Melanocyte of skin (primary cell): ENCODE measurements at places on chromosomes 11 and 22. TPM values are rescaled to one million over a fixed set of nuclear protein-coding genes. Genes with fewer than 3 reads are reported as not detected.

The SLC7A4 gene
- 2.2 and 2.8 TPM in 2 replicates for total RNA-seq

The OR52A5 gene
- not detected in 2 replicates for total RNA-seq

The MPEG1 gene
- not detected in 2 replicates for total RNA-seq

The NAALAD2 gene
- total RNA-seq: 0.67 and 0.77 TPM in 2 replicates

The SSTR3 gene
- not detected in 2 replicates for total RNA-seq

The EPS8L2 gene
- total RNA-seq: 26.3 and 28.7 TPM in 2 replicates

The TEX12 gene
- total RNA-seq: 0.34 TPM in 1 of 2 replicates, not detected in the other

The OR51E1 gene
- total RNA-seq: not detected in 2 replicates

The MS4A3 gene
- total RNA-seq: not detected in 2 replicates

The MICALL1 gene
- total RNA-seq: 24.8 and 30.9 TPM in 2 replicates

The ROBO4 gene
- total RNA-seq: not detected in 2 replicates

The STK33 gene
- total RNA-seq: 0.33 and 1.1 TPM in 2 replicates

The RPS6KA4 gene
- total RNA-seq: 50.2 and 60.0 TPM in 2 replicates

The CCDC73 gene
- under 0.01 TPM in 1 of 2 replicates, not detected in the other for total RNA-seq

The RPS6KB2 gene
- total RNA-seq: 33.4 and 37.5 TPM in 2 replicates

The FGF3 gene
- not detected in 2 replicates for total RNA-seq

The ABCG4 gene
- 0.33 and 0.46 TPM in 2 replicates for total RNA-seq

The CREB3L1 gene
- 0.15 and 0.33 TPM in 2 replicates for total RNA-seq

The CENPM gene
- total RNA-seq: 42.9 and 47.3 TPM in 2 replicates

The TMEM132A gene
- total RNA-seq: 22.9 and 31.7 TPM in 2 replicates

The LGR4 gene
- 16.3 and 24.8 TPM in 2 replicates for total RNA-seq

The GPHA2 gene
- not detected in 2 replicates for total RNA-seq

The MS4A8 gene
- total RNA-seq: not detected in 2 replicates

The PLAAT2 gene
- total RNA-seq: not detected in 2 replicates

The PNPLA5 gene
- not detected in 2 replicates for total RNA-seq

The SGSM1 gene
- total RNA-seq: under 0.01 TPM in 1 of 2 replicates, not detected in the other

The HTR3B gene
- total RNA-seq: not detected in 2 replicates

The TMEM218 gene
- total RNA-seq: 24.1 and 34.2 TPM in 2 replicates

The PLAAT4 gene
- 7.3 and 13.4 TPM in 2 replicates for total RNA-seq

The CYTH4 gene
- total RNA-seq: not detected in 2 replicates

The CYP2D6 gene
- total RNA-seq: 0.34 and 0.36 TPM in 2 replicates

The TBX10 gene
- not detected in 2 replicates for total RNA-seq

The KRTAP5-10 gene
- total RNA-seq: not detected in 2 replicates

The BIRC3 gene
- total RNA-seq: 0.46 and 0.67 TPM in 2 replicates

The ZP1 gene
- total RNA-seq: under 0.01 TPM in 1 of 2 replicates, not detected in the other

The NAP1L4 gene
- 131 and 149 TPM in 2 replicates for total RNA-seq

The ANGPTL5 gene
- total RNA-seq: not detected in 2 replicates

The BCO2 gene
- total RNA-seq: 0.33 and 0.77 TPM in 2 replicates

The BEST1 gene
- 7.0 and 7.4 TPM in 2 replicates for total RNA-seq
